ENCODE measurements at places on chromosomes 12 and 14.
A peak's percentile ranks its signal among the peaks of the same experiment; 100 is the strongest.

GRCh38 chr14:22491683-22492621 lies 97.1 kb downstream of the DAD1 start:
- no peak for DNase-seq

GRCh38 chr14:59273737-59274136 lies 85.3 kb downstream of the DAAM1 start:
- DNase-seq: no peak

DNA sequence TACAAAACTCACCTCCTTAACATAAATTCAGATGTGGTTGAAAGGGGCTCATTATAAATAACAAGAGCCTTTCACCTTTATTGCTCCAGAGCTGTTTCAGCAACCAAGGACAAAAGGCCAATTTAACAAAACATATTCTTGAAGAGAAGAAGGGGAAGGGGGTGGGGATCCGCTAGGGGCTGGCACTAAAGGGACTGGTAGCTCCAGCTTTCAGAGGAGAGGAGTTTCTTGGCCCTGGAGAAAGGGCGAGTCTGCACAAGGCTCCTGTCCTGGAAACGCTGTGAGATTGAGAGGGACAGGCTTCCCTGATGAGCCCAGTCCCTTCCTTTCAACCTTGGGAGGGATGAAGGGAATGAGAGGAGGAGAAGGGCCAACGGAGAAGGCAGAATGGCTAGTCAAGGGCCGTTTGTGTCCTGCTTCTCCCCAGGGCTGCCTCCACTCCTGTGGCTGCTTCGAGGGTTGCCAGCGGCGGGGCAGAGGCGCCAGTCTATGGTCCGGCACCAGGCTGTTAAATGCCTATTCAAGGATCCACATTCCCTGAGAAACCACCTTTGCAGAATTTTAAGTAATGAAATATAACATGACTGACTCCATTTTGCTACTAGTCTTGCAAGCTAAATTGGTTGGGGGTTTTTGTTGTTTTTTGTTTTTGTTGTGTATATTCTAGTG lies 9.7 kb upstream of the PIGH start:
- no peak for DNase-seq

- peak; percentile 44 for DNase-seq
These were observed 2.9 kb downstream of the RBM23 start for GRCh38 chr14:22915886-22916521.

- DNase-seq: no peak
These were observed 20.1 kb upstream of the GARIN6 start for GRCh38 chr12:99627459-99627858.

DNA sequence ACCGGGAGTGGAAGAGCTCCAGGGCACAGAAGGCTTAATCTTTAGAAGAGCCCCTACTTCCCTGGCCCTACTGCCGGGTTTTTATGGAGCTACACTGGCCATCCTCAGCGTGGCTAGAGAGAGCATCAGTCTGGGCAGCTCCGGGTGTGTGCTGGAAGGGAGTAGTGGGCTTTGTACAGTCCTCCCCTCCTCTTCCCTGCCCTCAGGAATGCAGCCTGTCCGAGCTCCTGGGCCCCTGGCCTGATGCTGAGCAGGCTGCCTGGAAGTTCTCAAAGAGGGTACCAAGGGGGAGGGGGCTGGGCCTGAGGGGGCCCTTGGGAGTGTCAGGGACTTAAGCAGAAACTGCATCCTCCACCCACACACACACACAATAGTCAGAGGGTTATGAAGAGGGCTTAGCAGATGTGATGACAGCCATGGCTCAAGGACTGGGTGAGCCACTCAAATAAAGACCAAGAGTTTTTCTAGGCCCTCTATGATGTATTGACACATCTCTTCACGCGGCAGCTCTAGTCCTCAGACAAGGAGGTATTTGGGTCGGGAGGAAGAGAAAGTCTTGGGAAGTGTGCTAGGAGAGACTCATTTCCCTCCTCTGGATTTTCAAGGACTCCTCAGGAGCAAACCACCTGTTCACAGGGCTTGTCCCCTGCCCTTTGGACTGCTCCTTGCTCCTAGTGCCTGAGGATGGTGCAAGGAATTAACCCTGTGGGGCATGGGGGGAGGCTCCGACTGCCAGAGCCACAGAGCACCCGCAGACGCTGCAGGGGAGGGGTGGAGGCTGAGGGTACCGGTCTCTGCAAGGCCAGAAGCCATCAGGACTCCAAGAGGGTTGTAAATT lies 16.5 kb upstream of the FIGNL2 start:
- DNase-seq: no peak

- DNase-seq: no peak
These were observed 77.0 kb upstream of the FGD4 start for GRCh38 chr12:32322354-32322753.

DNA sequence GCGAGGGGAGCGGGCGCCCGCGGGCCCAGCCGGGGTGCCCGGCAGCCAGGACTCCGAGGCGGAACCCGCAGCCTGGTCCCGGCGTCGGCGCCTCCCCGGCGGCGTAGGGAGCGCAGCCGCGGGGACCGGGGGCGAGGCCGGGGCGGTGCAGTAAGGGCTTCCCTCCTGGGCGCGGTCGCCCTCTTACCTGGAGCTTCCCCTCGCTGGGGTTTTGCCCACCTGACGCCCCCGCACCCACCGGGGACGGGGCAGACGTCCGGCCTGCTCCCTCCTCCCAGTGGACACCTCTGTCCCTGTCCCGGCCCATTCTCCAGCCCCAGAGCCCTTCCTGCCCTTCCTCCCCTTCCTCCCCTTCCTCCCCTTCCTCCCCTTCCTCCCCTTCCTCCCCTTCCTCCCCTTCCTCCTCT lies 413 bp upstream of the TUBA1C start:
- DNase-seq: no peak

DNA sequence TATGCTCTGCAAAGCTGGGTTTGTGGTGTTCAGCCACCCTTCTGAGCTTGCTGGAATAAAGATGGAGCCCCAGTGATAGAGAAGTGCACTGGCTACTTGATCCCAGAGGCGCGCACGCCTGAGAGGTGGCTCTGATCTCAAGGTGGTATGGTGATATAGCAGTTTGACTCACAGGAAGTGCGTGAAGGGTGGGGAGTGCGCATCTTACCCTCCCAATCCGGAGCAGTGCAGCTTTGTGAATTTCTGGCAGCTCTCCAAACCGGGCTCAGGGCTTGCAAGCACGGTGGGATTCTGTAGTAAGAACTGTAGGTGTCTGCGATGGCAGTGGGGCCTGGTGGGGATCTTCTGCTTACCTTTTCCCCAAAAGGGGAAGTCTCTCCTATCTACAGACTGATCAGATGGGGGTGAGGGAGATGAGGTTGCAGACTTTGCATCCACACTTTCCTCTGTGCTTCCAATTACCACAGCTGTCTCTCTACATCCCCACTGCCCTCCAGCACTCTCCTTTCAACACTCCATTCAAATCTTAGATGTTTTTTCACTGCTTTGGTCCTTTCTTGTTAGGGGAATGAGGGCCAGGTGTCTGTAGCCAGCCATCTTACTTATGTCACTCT lies 197.4 kb upstream of the SLC38A2 start:
- DNase-seq: no peak

GRCh38 chr12:5691943-5692342 lies 253.1 kb downstream of the ANO2 start:
- DNase-seq: no peak

DNA sequence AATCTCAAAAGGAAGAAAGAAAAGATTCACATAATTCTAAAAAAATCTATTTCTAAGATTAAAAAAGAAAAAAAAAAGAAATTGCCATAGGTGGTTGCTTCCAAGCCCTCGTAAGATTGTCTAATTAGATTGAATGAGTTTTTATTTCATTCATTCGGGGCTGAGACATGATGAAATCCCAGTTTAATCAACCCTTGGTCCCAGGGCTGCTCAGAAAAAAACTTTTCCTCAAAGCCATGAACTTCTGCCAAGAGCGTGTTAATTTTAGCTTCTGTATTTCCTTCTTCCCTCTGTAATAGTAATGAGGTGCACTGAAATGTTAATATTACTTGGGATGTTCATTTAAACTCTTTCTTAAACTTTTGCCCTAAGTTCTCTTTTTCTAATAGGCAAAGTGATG lies 62.6 kb downstream of the TMEM132D start:
- no peak for DNase-seq

Data from pons (tissue), 1 donor.